ENCODE measurements at places on chromosomes 12 and 14. TPM values are rescaled to one million over a fixed set of nuclear protein-coding genes. Genes with fewer than 3 reads are reported as not detected.

The HAL gene
- 0.21 TPM for total RNA-seq

The MMP17 gene
- 12.2 TPM for total RNA-seq

The KRT78 gene
- total RNA-seq = not detected

The BMP4 gene
- total RNA-seq = 3.3 TPM

The PMEL gene
- total RNA-seq = 1.4 TPM

The HOXC10 gene
- 2.6 TPM for total RNA-seq

The SLC2A3 gene
- total RNA-seq = 4.3 TPM

The EGLN3 gene
- 4.5 TPM for total RNA-seq

The UBE3B gene
- total RNA-seq = 12.1 TPM

The PDE6H gene
- total RNA-seq = not detected

The TSHR gene
- total RNA-seq = not detected

The CCDC88C gene
- 6.5 TPM for total RNA-seq

The GALNT6 gene
- total RNA-seq = 4.0 TPM

The CMAS gene
- total RNA-seq = 47.3 TPM

The LYZ gene
- total RNA-seq = 2.2 TPM

The TMEM132C gene
- total RNA-seq = not detected

The SYNE3 gene
- 0.18 TPM for total RNA-seq

The LBHD2 gene
- not detected for total RNA-seq

The DYRK4 gene
- total RNA-seq = 57.4 TPM

The CLEC12A gene
- not detected for total RNA-seq
